ENCODE measurements at places on chromosomes 13 and 19. TPM values are rescaled to one million over a fixed set of nuclear protein-coding genes. Genes with fewer than 3 reads are reported as not detected.

DNA sequence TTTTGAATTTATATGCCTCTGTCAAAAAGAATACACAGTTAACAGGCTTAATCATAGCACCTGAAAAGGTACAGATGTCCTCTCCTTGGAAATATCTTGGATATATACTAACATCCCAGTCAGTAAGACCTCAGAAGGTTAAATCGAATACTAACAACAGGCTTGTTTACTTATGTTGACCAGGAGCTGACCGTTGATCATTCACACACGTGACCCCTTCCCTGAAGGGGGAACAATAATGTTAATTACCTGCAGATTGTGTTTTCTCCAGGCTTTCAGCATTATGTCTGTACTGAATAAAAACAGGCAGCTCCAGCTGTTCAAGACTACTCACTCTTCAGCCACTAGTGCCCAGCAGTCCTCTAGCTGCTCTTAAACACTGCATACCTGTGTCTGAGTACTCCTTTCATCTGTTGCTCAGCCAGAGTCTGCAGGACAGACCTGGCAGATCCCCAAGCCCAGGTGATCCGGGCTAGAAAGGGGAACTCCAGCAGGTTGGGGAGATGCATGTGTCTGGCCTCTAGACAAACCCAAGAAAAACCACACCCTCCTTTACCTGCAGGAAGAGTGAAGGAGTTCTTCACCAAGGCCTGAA, 163.9 kb downstream of the RNF17 start:
- no peak for DNase-seq

The CARD8 gene
- 201 TPM for total RNA-seq

The FFAR3 gene
- 6.6 TPM for total RNA-seq

- DNase-seq, result no peak
Measured at GRCh38 chr13:91247768-91248167, 99.7 kb upstream of the MIR17HG start.

- peak; percentile 50 for DNase-seq
Measured at GRCh38 chr13:52348983-52349780, 56.8 kb downstream of the THSD1 start.

The TMEM150B gene
- not detected for total RNA-seq

DNA sequence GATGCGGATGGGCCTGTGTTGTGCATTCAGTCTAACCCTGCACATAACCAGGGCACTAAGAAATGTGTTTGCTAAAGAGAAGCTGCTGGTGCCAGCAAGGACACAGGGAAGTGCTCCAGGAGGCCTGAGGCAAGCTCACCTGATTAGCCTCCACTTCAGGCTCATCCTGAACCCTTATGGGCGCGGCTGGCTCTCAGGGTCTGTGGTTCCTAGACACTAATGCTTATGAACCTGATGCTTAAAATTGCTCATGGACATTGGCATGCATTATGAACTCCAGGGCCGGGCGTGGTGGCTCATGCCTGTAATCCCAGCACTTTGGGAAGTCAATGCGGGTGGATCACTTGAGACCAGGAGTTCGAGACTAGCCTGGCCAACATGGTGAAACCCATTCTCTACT, 34.3 kb downstream of the SERP2 start:
- no peak for DNase-seq

GRCh38 chr19:6060600-6061375, 49.5 kb downstream of the RFX2 start:
- peak; percentile 63 for DNase-seq

DNA sequence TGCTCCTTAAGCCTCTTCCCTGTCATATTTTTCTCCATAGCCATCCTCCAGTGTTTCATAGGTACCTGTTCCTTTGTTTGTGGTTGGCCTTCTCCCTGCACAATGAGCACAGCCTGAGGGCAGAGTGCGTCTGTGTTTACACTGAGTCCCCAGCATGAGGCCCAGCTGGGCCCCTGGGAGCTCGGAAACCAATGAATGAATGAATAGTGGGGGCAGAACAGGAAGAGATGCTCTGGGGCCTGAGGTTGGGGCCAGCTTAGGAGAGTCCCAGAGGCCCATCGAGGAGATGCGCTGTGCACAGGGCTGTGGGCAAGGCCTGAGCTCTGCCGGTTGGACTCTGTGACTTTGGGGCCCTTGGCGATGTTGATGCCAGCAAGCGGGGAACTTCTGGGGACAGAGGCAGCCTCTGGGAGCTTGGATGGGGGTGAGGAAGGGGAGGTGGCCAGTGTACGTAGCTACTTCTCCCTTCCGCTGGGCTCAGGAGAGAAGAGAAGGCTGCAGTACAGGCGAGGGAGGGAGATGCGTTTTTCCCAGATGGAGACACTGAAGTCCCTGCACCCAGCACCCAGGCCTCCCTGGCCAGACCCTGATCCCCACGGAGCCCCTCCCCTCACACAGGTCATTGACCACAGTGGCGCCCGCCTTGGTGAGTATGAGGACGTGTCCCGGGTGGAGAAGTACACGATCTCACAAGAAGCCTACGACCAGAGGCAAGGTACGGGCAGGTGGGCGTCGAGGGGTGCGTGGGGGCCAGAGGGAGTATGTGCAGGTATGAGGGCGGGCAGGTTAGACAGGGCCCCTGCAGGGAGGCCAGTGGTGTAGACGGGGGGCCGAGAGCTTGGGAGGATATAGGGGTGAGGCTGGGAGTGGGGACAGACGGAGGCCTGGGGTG, 5.1 kb downstream of the TBCB start:
- no peak for DNase-seq

DNA sequence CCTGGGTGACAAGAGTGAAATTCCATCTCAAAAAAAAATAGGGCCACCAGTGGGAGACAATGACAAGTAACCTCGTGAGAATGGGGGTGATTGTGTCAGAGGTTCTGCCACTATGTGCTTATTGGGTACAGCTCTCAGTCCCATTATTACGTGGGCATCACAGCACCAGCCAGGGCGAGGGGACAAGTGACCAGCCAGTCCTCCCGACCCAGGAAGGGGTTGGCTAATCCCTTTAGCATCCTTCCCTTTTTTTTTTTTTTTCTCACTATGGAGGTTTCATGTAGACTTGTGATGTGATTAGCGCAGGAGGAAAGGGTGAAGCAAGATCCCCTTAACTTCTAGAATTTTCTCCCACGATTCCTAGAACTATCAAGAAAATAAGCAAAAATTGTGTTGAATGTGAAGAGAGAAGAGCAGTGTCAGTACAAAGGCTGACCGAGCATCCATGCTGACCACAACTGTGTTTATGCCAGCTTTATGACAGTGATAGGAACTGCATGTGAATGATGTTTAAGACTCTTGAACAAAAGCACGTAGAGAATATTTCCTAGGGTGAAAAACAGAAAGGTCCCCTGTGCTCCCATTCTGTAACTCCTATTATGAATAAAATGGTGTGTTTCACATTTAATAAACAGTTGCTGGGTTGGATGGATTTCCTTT, 50.0 kb downstream of the ALOX5AP start:
- DNase-seq, result no peak

The FBXW9 gene
- total RNA-seq, result 3.5 TPM

DNA sequence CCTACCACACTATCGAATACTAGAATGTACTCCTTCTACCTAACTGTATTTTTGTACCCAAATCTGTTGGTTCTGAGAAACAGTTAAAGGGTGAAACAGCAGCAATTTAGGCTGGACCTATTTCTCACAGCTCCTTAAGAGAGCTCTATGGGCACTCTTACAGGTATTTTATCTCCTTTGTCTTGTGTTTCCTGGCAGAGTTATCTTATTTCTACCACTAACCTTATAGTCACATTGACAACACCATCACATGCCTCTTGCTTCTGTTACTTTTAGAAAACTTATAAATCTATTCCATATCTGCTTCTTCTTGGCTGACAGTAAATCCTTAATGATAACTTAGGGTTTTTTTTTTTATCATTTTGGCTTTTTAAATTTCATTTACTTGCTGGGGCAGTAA, 130.7 kb downstream of the MYO16 start:
- no peak for DNase-seq

The RASL11A gene
- 7.3 TPM for total RNA-seq

The ERCC5 gene
- 84.7 TPM for total RNA-seq

DNA sequence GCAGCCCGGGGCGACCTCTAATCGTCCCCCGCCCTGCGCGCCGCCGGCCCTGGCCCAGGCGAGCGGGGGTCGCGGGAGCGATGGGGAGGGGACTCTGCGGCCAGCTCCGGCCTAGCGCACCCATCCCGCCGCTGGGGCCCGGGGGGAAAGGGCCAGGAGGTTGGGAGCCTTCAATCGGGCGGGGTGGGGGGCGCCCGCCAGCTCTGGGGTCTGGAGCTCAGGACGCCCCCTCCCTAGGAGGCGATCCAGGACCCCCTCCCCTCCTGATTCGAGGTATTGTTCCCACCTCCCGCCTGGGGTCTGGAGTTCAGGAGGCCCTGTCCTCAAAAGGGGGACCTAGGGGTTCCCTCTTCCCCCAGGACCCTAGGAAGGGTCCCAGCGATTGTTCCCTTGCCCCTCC, 430 bp downstream of the ZNF358 start:
- DNase-seq, result no peak

DNA sequence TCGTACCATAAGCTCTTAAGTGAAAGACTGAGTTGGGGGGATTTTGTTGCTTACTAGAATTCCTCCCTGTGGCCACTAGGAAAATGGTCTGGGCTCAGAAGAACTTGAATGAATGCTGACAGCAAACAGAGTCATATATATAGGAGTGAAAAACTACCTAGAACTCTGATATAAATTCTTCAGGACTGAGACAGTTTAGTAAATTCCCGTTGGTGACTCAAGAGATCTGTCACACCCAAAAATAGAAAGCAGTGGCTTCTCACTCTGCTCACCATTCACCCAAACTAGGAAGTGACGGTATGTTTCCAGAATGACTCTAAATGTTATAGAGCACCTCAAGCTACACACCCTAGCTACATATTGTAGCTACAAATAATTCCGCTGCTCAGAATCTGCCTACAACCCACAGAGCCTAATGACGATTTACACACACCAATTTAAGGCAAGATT, 116.2 kb downstream of the TBC1D4 start:
- peak; percentile 41 for DNase-seq

GRCh38 chr19:51148580-51148979, 6.5 kb downstream of the SIGLEC7 start:
- no peak for DNase-seq

DNA sequence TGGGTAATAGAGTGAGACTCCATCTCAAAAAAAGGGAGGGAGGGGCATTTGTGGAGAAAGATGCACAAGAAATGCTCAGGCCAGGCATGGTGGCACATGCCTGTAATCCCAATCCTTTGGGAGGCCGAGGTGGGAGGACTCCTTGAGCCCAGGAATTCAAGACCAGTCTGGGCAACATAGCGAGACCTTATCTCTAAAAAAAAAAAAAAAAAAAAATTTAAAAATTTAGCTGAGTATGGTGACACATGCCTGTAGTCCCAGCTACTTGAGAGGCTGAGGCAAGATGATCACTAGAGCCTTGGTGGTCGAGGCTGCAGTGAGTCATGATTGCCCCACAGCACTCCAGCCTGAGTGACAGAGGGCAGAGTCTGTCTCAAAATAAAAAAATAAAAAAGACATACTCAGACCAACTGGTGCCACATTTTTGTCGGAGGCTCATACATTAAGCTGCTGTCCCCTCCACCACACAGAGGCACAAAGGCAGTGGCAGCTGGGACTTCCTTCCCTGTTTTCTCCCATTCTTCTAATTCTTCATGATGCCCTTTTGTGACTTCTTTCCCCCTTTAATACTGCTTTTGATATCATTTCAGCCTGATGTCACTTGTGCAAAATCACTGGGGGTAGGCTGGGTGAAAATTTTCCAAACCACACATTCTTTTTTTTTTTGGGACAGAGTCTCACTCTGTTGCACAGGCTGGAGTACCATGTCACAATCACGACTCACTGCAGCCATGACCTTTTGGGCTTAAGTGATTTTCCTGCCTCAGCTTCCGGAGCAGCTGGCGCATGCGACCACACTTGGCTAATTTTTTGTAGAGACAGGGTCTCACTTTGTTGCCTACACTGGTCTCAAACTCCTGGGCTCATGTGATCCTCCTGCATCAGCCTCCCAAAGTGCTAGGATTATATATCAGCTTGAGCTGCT, 26.8 kb upstream of the CXCL17 start:
- DNase-seq, result no peak

The NRTN gene
- total RNA-seq, result 3.7 TPM

GRCh38 chr13:62119739-62120700, 704.4 kb upstream of the PCDH20 start:
- no peak for DNase-seq

The KLC3 gene
- 0.22 TPM for total RNA-seq

DNA sequence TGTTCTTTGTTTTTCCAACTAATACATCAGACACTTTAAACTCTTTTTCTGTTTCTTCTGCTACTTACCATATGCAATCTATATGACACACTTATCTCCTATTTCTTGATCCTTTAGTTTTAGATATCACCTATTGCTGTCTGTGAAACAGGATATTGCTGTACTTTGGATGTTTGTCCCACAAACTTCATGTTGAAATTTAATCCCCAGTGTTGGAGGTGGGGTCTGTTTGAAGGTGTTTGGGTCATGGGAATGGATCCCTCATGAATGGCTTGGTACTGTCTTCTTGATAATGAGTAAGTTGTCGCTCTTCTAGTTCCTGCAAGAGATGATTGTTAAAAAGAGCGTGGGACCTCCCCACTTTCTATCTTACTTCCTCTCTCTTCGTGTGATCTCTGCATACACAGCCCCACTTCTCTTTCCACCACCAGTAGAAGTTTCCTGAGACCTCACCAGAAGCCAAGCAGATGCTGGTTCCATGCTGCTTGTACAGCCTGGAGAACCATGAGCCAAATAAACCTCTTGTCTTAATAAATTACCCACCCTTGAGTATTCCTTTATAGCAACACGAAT, 244.2 kb downstream of the NHLRC3 start:
- no peak for DNase-seq

The RETN gene
- not detected for total RNA-seq

DNA sequence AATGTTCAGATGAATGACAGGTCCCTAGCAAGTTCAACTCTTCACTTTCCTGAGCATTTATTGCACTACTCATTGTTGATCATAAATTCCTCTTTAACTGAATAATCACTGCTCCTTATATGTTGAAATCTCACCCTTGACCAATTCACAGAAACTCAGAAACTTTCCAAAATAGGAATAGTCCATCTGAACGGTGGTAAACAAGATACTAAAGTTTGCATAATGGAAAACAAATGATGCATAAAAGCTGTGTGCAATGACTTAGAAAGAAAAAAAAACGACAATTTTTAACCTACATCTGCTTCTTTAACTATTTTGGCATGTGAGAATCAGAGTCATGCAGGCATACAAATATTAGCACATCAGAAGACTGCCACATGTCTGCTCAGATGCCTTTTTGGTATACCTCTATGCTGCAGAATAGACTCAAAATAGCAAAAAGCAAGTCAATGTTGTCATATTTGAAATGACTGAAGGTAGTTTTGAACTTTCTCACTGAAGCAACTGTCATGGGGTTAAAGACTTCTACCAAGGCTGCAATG, 34.8 kb downstream of the SLC10A2 start:
- DNase-seq, result no peak

The ZNF440 gene
- total RNA-seq, result 10.2 TPM

The POU4F1 gene
- total RNA-seq, result 0.44 TPM

The NLRP11 gene
- not detected for total RNA-seq

The CILP2 gene
- total RNA-seq, result 0.44 TPM

DNA sequence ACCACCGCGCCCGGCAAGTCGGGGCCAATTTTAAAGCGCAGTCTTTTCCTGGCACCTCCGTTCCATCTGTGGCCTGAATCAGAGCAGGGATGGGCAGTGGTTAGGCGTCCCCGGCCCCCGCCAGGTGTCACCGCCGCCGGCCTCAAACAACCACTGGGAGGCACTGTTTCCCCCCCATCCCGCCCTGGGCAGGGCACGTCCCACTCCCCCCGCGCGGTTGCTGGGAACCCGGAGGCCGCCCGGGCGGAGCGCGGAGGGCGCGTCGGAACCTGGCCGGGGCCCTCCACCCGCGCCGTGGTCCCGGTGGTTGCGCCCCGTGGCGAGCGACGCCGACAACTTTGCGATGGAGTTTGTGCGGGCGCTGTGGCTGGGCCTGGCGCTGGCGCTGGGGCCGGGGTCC, at the start of gene GRIN3B:
Gene GRIN3B (plus strand): TSS at position 325 of the 400 bp plus-strand sequence. CDS start 19 bp downstream, at position 344.
- DNase-seq, result peak; percentile 73
